ENCODE measurements at places on chromosomes 7 and 10.

GRCh38 chr7:54811846-54812254 lies 52.8 kb upstream of the SEC61G start:
- DNase-seq, result no peak

DNA sequence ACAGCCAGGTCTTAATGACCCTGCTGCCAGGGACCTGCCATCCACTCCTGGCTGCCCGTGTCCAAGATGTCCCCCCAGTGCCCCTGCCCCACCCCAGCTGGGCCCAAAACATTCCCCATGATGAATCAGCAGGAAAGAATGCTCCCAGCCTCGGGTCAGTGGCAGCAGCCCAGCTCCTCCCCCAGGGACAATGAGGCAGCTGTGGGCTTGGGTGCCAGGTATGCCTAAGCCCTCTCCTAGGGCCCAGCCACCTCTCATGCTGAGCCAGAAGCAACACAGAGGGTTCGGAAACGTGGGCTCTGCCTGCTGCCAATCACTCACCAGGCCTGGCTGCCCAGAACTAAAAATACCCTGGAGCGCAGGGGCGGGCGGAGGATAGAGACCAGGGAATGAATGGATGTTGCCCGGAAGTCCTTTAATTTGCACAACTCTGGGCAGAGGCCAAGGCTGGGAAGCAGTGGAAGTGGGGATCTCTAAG lies 1.5 kb upstream of the LOXL4 start:
- no peak for DNase-seq

DNA sequence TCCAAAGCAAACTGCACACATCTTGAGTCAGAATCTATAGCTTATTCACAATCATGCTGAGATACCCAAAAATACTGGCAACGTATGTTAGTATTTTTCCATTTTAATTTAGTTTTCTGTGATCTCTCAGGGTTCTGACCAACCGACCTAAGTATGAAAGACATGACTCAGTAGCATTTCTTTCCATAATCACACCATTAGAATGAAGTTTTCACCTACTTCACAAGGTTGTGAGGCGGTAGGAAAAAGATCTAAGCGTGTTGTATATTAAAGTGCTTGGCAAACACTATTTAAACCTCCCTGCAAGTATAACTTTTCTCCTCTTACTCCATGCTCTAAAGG lies 49.1 kb downstream of the PLCE1 start:
- no peak for DNase-seq

GRCh38 chr10:5600908-5601307 lies 65.5 kb downstream of the ASB13 start:
- no peak for DNase-seq

DNA sequence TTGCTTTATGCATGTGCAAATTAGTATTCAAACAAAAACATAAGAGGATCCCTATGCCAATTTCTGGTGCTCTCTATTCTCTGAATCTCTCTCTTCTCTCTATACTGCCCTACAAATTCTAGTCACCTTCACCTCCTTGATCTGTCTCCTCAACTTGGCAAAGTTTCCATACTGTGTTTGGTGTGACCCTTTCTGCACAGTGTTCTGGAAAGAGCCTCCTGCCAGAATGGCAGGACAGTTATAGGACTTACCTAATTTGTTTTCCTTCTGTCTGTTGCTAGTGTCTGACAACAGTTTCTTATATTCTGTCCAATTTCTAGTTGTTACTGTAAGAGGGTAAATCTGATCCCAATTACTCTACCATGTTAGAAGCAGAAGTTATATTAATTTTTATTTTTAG lies 34.3 kb downstream of the MAPK8 start:
- DNase-seq, result no peak

GRCh38 chr10:117818721-117819120 lies 228.0 kb downstream of the RAB11FIP2 start:
- no peak for DNase-seq

- no peak for DNase-seq
These were observed 20.1 kb upstream of the SMNDC1 start for GRCh38 chr10:110324805-110325280.

DNA sequence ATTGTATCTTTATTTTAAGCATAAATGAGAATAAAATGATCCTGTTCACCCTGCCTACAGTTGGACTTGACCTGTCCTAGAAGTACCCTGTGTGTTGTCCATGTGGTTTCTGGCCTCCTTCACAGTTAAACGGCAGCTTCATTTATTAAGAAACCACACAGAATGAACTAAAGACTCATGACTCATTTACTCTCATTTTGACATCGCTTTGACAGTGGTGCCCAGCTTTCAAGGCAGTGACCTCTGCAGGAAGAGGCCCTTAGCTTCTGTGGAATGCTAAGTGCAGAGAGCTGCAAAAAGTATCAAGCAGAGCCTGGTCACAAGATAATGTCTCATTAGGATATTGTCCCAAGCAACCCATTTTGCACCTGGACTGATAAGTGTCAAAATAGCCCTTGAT lies 93.4 kb downstream of the AVL9 start:
- DNase-seq, result no peak

DNA sequence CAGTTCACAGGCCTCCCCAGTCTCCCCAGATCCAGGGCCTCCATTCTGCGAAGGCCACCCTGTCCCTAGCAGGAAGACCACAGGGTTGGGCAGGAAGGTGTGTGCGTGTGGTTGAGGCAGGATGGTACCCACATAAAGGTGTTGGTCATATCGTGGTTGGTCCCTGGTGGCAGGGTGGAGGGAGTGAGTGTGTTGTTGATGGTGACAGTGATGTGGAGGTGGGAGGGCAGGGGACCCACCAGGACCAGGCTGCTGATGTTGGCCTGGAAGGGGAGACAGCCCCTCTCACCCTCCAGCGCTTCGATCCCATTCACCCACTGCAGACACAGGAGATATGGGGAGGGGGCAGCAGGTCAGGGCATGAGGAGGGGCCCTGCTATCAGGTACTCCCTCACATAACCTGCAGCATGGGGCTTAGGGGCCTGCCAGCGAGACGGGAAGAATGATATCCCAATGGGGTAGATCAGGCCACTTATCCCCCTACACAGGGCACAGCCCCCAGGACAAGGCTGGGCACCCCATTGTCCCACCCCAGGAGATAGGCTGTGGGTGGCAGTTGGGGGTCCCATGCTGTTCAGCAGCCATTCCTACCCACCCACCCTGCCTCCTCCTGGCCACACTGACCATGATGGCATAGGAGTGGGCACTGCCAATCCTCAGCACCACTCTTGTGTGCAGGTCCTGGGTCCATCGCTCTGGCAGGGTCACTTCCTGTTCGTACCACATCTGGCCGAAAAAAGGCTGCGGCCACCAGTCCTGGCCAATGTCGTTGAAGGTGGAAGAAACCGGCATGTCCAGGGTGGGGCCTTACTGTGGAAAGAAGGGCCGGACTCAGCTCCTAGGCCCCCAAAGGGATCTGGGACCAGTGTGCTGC lies 69.0 kb upstream of the ZNF479 start:
- DNase-seq, result no peak

- no peak for DNase-seq
These were observed 495.0 kb upstream of the MGMT start for GRCh38 chr10:128972036-128972405.

GRCh38 chr7:37255327-37255944 lies 193.2 kb downstream of the ELMO1 start:
- no peak for DNase-seq

DNA sequence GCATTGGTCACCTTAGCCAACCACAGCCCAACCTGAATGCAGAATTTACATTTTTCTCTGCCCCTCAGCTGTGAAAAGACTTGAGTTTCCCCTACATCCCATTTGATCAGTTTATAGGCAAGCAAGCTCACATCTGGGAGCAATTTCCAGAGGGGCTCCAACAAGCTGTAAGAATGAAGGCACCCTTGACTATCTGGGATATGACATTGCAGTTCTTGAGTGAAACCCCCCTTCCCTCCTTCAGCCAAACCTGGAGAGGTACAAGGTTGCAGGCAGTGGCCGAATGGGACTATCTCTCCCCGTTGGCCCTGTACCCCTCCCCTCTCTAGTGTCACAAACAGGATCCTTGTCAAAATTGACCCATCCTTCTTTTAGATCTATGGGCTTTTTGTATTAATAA lies 30.5 kb downstream of the POLL start:
- no peak for DNase-seq

DNA sequence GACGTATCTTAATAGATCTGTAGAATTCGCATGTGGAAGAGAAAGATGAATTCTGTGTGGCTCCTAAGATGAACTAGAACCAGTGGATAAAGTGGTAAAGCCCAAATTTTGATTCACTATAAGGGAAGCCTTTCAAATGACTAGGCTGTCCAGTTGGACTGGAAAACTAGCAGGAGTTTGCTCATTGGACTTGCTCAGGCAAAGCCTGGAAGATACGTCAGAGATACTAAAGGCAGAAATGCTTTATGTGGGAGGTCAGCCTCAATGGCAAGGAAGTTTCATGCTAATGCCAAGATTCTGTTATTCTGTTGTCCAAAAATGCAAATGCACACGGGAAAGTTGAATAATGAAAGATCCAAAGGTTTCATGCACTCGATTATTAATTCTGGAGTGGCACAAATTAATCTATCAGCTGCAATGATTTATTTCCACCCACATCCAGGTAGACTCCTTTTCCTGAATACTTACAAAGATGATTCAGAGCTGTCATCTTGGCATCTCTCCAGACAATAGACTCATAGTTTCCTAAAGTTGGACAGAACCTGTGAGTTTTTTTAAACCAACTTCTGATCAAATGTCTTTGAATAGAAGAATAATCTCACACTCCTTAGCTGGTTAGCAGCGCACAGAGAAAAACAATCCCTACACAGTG lies 20.5 kb upstream of the PPP1R3C start:
- DNase-seq, result no peak

- no peak for DNase-seq
These were observed 303.6 kb downstream of the MAGI2 start for GRCh38 chr7:79149831-79150230.

- DNase-seq, result no peak
These were observed 55.1 kb upstream of the PFKP start for GRCh38 chr10:3012223-3012622.

DNA sequence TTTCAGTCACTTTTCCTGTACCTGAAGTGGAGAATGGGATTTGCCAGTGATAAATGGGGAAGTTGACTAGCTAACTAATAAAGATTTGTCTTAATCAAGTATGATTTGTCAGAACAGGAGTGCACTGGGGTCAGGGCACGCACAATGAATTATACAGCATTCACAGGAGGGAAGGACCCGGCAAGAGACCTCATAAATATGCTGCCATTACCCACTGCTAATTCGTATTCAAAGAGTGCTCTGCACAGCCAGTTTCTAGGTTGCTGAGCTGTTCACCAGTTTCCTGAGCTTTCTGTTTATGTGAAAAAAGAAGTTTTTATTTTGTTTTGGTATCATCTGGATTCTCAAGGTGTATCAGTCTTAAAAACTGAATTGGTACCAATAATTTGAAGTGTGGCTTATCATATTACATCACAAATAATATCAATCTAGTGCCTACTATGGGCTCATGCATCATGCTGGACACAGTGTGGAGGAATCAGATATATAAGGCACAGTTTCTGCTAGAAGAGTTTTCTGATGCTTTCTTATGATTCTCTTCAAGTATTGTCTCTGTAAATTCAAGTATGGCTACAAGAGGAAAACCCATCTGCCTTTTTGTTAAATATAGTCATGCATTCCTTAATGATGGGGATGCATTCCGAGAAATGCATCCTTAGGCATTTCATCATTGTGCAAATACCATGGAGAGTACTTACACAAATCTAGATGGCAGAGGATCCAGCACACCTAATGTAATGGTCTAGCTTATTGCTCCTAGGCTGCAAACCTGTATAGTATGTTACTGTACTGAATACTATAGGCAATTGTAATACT lies 202.2 kb downstream of the VTI1A start:
- no peak for DNase-seq

DNA sequence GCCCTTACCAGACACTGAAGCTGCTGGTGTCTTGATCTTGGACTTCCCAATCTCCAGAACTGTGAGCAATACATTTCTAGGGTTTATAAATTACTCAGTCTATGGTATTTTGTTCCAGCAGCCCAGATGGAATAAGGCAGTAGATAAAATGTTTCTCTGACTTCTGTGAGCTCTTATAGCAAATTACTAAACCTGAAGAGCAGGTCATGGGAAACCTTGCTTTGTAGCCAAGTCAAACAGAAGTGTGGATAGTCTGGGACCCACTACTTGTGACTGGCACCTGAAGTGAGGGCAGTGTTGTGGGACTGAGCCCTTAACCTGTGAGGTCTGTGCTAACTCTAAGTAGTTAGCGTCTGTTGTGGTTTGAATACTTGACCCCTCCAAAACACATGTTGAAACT lies 4.6 kb upstream of the TBRG4 start:
- no peak for DNase-seq

DNA sequence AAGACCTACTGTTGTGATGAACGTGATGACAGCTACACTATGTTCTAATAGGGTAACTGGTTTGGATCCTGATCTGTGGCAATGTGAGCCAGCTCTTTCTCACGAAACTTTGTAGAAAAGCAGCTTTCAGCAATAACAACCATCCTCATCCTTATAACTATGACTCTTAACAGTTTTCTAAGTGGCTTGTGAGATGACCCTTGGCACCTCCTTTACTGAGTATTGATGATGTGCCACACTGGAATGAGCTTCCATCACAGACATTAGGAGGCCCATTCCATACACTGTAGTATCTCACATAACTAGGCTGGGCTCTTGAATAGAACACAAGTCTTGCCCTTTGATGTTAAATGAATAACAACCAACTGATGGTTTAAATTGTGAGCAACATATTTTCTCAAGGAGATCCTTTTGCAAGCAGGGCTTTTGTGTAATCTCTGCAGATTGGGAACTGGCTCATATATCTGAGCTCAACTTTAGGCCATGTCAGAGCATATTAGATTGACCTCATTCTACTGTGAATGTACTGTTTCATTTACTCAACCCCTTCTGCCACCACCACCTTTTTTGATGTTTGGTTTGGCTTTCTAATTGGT lies 46.4 kb downstream of the MYPN start:
- no peak for DNase-seq

DNA sequence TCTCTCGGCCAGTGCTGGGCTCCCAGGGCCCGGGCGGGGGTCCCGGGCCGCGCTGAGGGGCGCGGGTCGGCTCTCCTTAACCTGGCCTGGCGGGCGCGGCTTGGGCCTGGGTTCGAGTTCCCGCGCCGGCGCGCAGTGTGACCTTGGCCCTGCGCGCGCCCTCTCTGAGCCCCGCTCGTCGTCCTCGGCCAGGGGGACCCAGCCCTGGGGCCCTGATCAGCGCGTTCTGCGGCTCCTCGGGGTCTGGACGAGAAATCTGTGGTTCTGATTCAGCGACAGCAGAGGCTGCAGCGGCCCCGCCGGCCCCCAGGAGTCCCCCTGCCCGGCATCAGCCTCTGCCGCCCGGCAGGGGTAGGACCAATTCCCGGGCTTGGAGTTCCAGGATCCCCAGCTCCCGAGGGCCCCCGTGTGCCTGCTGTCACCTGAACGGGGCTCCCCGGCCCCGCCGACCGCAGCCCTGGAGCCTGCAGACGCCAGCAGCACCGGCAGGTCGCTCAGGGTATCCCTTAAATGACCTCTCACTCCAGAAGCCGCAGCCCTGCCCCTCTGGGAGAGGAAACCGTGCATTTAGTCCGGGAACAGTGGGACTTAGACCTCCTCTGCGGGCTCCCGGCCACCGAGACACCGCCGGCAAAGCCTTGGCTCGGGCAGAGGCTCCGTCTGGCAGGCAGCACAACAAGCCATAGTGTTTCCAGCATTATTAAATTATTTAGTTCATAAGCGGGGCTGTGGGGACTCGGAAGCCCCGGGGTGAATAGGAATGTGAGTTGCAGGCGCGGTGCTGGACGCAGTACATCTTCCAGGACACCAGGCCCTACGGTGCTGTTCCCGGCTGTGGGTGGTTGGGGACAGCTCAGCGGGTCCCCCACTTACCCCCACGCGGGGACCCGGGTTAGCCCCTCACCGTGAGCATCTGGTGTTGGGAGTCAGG lies 572 bp downstream of the CHST12 start:
- no peak for DNase-seq
